Foreskin keratinocyte (primary cell): ENCODE measurements at places on chromosomes 5 and 9. TPM values are rescaled to one million over a fixed set of nuclear protein-coding genes. Genes with fewer than 3 reads are reported as not detected.

ENG gene
- total RNA-seq, result 3.1 TPM in 2 replicates

GPR150 gene
- 0.07 TPM in 1 of 2 replicates, not detected in the other for total RNA-seq

DAP gene
- 83.5 and 93.9 TPM in 2 replicates for total RNA-seq

CAVIN4 gene
- total RNA-seq, result 0.61 and 0.67 TPM in 2 replicates

MYOZ3 gene
- total RNA-seq, result 0.34 and 0.53 TPM in 2 replicates

BAAT gene
- 0.04 TPM in 1 of 2 replicates, not detected in the other for total RNA-seq

SHC3 gene
- under 0.01 and 0.07 TPM in 2 replicates for total RNA-seq

C5orf52 gene
- not detected in 2 replicates for total RNA-seq
